ENCODE measurements at places on chromosomes 13 and 19. TPM values are rescaled to one million over a fixed set of nuclear protein-coding genes. Genes with fewer than 3 reads are reported as not detected.

Gene CFAP97D2
- not detected for total RNA-seq

- DNase-seq, result no peak
- H3K4me1 ChIP-seq, result no peaks in the 10 kb centered on the region
- H3K27ac ChIP-seq, result no peak overlapping the region
- H3K27me3 ChIP-seq, result no peaks in the 10 kb centered on the region
- H3K4me3 ChIP-seq, result no peak overlapping the region
Observed at GRCh38 chr13:85367887-85368286, 431.3 kb downstream of the SLITRK6 start.

DNA sequence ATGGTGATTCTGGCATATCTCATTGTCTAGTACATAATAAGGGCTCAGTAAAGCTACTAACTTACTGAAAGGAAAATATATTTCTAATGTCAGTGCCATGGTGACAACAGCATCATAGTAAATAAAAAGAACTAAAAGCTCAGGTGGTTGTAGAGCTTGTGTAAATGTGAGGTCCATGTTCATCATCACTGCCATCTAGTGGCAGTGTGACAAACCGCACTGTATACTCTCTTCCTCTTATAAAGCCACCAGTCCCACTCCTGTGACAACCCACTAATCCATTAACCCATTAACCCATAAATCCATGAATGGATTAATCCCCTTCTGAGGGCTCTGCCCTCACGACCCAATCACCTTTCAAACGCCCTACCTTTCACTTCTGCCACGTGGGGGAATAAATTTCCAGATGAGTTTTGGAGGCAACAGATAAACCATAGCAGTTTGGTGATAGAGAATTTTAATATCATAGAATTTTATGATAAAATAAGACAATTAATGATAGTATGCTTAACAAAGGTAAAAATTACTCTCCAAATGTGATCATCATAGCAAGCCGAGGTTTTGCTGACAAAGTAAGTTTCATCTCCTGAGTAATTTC, 160.4 kb upstream of the SGCG start:
- no peak overlapping the region for H3K27ac ChIP-seq
- no peaks in the 10 kb centered on the region for H3K36me3 ChIP-seq
- no peaks in the 10 kb centered on the region for H3K4me1 ChIP-seq
- no peaks in the 10 kb centered on the region for H3K27me3 ChIP-seq

GRCh38 chr13:60645676-60646075, 248.7 kb downstream of the TDRD3 start:
- H3K4me1 ChIP-seq, result no peaks in the 10 kb centered on the region
- H3K27ac ChIP-seq, result no peak overlapping the region
- no peak overlapping the region for H3K4me3 ChIP-seq
- H3K36me3 ChIP-seq, result no peaks in the 10 kb centered on the region

- peak overlapping the region; percentile 83 for H3K27ac ChIP-seq
- no peaks in the 10 kb centered on the region for H3K4me1 ChIP-seq
- no peaks in the 10 kb centered on the region for H3K36me3 ChIP-seq
- no peak overlapping the region for H3K4me3 ChIP-seq
- no peaks in the 10 kb centered on the region for H3K27me3 ChIP-seq
Observed at GRCh38 chr19:13053761-13054625, 48.7 kb downstream of the LYL1 start.

Gene OLFM2
- total RNA-seq, result 4.8 TPM

Gene DNAAF3
- total RNA-seq, result not detected

DNA sequence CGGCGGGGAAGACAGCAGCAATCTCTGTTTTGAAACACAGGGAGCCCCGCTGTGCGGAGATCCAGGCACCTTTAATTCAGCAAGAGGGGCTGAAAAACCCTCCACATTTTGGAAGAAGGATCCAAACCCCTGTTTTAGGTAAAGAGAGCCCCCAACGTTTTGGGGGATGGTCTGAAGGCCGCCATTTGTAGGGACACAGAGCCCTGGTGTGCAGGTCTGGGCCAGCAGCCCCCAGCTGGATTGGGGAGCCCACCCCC, 3.5 kb upstream of the HOOK2 start:
- H3K36me3 ChIP-seq, result no peaks in the 10 kb centered on the region
- no peak for DNase-seq
- H3K4me1 ChIP-seq, result no peaks in the 10 kb centered on the region
- peak overlapping the region; percentile 84 for H3K27ac ChIP-seq
- H3K27me3 ChIP-seq, result no peaks in the 10 kb centered on the region
- H3K4me3 ChIP-seq, result no peak overlapping the region

GRCh38 chr19:42121036-42121621, 11.1 kb downstream of the POU2F2 start:
- H3K27ac ChIP-seq, result no peak overlapping the region
- no peak for DNase-seq

DNA sequence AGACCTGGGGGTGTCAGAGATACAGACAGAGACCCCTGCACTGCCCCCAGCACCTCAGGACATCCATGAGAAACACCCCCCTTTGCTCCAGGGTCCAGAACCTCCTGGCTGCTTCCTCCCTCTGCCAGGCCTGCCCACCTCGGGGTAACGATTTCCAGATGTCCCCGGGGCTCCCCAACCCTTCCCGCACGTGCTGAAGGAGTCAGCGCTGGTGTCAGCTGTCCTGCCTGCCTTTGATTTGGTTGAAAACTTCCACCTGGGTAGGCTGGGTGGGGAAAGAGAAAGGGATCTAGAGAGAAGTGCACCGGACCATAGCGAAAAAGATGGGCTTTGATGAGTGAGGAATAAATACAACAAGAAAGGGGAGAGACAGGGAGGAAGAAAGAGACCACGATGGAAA, 1.5 kb upstream of the CGB7 start:
- no peaks in the 10 kb centered on the region for H3K36me3 ChIP-seq
- H3K4me1 ChIP-seq, result no peaks in the 10 kb centered on the region
- H3K27me3 ChIP-seq, result no peaks in the 10 kb centered on the region
- DNase-seq, result no peak
- H3K4me3 ChIP-seq, result no peak overlapping the region
- no peak overlapping the region for H3K27ac ChIP-seq

DNA sequence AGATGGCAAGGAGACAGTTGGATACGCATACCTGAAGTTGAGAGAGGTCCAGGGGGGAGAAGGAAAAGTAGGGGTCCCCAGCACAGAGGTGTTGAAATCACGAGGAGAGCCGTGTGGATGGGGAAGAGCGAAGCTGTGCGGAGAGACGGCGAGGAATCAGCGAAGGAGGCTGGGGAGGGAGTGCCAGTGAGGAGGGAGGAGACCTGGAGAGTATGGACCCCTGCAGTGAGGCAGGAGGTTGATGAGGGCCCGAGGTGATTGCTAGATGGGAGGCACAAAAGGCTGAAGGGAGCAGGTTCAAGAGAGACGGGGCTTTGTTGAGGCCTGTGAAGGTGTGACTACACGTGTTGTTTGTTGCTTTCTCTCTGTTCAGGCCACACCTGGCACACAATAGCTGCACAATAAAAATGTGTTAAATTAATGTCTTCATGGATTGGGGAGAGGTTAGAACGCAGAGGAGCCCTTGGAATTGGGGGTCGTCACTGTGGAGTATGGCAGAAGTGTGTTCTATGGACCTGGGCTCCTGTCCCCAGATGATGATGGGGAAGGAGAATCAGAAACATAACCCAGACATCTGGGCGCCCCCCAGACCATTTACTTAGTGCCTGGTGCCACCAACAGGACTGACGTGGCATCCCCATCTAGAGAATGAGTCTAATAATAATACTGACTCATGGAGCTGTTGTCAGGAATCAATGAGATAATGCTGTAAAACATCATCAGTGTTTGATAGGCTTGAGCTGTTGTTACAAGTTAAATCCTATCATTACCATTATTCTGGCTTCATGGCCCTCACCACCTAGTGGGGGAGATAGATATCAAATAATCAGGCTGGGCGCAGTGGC, 137.5 kb downstream of the SIPA1L3 start:
- no peaks in the 10 kb centered on the region for H3K4me1 ChIP-seq
- no peaks in the 10 kb centered on the region for H3K36me3 ChIP-seq
- H3K27ac ChIP-seq, result no peak overlapping the region
- no peaks in the 10 kb centered on the region for H3K27me3 ChIP-seq
- DNase-seq, result no peak

- H3K27ac ChIP-seq, result no peak overlapping the region
- H3K36me3 ChIP-seq, result no peaks in the 10 kb centered on the region
- no peak overlapping the region for H3K4me3 ChIP-seq
Observed at GRCh38 chr13:24802074-24802473, 38.1 kb downstream of the RNF17 start.

GRCh38 chr13:99327126-99327525, 19.9 kb upstream of the GPR183 start:
- H3K4me1 ChIP-seq, result no peaks in the 10 kb centered on the region
- no peak overlapping the region for H3K4me3 ChIP-seq
- H3K27ac ChIP-seq, result no peak overlapping the region
- no peak for DNase-seq
- H3K27me3 ChIP-seq, result no peaks in the 10 kb centered on the region
- no peaks in the 10 kb centered on the region for H3K36me3 ChIP-seq

- no peaks in the 10 kb centered on the region for H3K36me3 ChIP-seq
- no peaks in the 10 kb centered on the region for H3K27me3 ChIP-seq
- no peak overlapping the region for H3K4me3 ChIP-seq
- H3K27ac ChIP-seq, result no peak overlapping the region
- no peaks in the 10 kb centered on the region for H3K4me1 ChIP-seq
Observed at GRCh38 chr13:30373727-30374126, 48.6 kb upstream of the UBE2L5 start.

Gene BIVM
- total RNA-seq, result 15.6 TPM

GRCh38 chr19:6218491-6219146, 61.2 kb downstream of the MLLT1 start:
- H3K27me3 ChIP-seq, result no peaks in the 10 kb centered on the region
- DNase-seq, result peak; percentile 96
- H3K27ac ChIP-seq, result no peak overlapping the region
- H3K4me3 ChIP-seq, result no peak overlapping the region

GRCh38 chr13:64684108-64684507, 2546.0 kb downstream of the PCDH9 start:
- H3K27ac ChIP-seq, result no peak overlapping the region
- H3K36me3 ChIP-seq, result no peaks in the 10 kb centered on the region

Gene ZNF584
- 11.8 TPM for total RNA-seq

DNA sequence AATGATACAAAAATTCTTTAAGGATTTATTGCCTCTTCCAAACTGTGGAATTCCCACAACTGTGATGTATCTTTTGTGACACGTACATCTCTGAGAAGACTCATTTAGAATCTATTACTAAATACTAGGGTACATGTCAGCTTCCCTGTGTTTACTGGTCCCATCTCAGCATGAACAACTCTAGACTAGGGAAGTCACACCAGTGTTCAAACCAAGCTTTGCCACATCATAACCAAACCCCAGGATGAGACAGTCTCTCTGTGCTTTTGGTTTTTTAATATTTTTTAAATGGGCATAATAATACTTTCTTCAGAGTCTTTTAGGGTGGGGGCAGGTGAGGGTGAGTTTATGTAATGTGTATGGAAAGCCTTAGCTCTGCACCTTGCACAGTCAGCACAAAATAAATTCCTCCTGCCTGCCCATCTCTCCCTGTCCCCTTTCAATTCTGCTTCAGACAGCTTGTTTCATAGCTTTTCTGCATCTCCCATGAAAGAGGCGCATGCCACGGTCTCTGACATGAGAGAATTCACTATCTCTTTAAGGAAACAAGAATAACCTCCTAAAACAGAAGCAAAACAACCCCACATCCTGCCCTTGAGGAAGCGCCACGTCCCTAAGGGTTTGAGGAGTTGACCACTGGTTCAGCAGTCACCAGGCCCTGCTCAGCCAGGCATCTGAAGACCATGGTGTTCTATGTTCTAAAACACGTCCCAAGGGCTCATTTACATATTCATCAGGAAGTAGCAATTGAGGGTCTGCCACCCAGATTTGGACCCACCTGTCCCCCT, 174.5 kb downstream of the USP12 start:
- H3K4me3 ChIP-seq, result no peak overlapping the region
- no peaks in the 10 kb centered on the region for H3K4me1 ChIP-seq
- H3K27ac ChIP-seq, result no peak overlapping the region
- no peaks in the 10 kb centered on the region for H3K27me3 ChIP-seq
- DNase-seq, result no peak

Gene DAPK3
- 118 TPM for total RNA-seq

- no peak overlapping the region for H3K27ac ChIP-seq
- H3K4me3 ChIP-seq, result no peak overlapping the region
- no peaks in the 10 kb centered on the region for H3K4me1 ChIP-seq
- DNase-seq, result no peak
- no peaks in the 10 kb centered on the region for H3K27me3 ChIP-seq
Observed at GRCh38 chr19:17762505-17763229, 11.4 kb downstream of the FCHO1 start.

Gene LILRA1
- 1.4 TPM for total RNA-seq

GRCh38 chr19:38252941-38253691, 3.1 kb downstream of the PPP1R14A start:
- DNase-seq, result peak; percentile 85
- no peaks in the 10 kb centered on the region for H3K27me3 ChIP-seq
- peak overlapping the region; percentile 53 for H3K4me3 ChIP-seq
- H3K27ac ChIP-seq, result peak overlapping the region; percentile 96
- peaks cover 3% of the 10 kb centered on the region for H3K4me1 ChIP-seq
- no peaks in the 10 kb centered on the region for H3K36me3 ChIP-seq

GRCh38 chr13:39144941-39145533, 106.8 kb downstream of the NHLRC3 start:
- H3K27me3 ChIP-seq, result no peaks in the 10 kb centered on the region
- peak; percentile 75 for DNase-seq
- H3K27ac ChIP-seq, result no peak overlapping the region
- no peaks in the 10 kb centered on the region for H3K36me3 ChIP-seq
- peak overlapping the region; percentile 31 for H3K4me3 ChIP-seq

DNA sequence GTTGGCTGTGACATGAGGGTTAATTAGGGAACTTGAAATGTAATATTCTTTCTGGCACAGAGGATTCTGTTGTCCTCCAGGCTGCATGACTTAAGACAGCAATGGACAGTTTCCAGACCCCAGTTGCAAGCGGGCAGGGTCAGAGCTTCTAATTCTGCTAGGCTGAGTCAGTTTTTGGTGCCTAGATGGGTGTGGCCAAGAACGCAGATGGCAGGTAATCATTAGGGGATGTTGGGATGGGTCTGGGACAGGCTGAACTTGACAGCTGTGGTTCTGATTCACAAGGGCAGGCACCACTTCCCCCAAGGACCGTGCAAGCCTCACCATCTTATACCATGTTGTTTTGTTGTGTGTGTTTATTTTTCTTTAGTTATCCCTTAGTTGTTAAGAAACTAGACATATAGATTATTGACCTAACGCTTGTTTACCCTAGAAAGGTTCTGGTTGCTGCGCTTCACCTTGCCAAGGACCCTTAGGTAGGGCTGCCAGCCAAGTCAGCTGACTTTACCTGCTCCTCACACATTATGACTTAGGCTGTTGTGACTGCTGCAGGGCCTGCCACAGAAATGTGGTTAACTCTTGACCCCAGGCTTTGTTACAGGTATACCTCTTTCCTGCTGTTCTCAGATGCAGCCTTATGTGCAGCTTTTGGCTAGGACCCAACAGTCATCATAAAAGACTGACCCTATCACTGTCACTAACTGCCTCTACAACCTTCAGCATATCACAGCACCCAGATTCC, 117.7 kb upstream of the KLF12 start:
- no peak overlapping the region for H3K4me3 ChIP-seq
- no peaks in the 10 kb centered on the region for H3K36me3 ChIP-seq
- DNase-seq, result no peak
- H3K27ac ChIP-seq, result no peak overlapping the region
- H3K27me3 ChIP-seq, result no peaks in the 10 kb centered on the region
- H3K4me1 ChIP-seq, result no peaks in the 10 kb centered on the region

Gene TNNI3
- total RNA-seq, result not detected
